GM12864 (cell line): ENCODE measurements at places on chromosomes 6 and 20.

GRCh38 chr20:54167909-54168872 lies 5.6 kb downstream of the CYP24A1 start:
- no peak for DNase-seq

- no peak for DNase-seq
These were observed 41.4 kb downstream of the TPD52L1 start for GRCh38 chr6:125194941-125195340.

DNA sequence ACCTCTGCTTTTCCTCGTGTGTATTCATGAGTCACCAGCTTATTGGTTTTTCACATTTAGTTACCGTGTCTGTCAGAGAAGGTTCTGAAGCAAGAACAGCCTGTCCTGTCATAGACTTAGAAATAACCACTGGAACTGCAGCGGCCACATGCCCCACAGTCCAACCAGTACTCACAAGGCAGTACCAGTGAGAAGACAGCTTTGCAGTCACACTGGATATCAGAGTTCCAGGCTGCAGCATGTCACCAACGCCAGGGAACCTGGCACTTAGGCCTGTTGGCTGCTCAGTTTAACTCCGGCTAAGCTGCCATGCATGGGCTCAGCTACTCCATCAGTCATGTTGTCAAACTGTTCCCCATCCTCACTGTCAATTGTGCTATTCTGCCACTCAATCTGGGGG lies 40.1 kb downstream of the ADNP start:
- DNase-seq = no peak

- no peak for DNase-seq
These were observed 16.2 kb upstream of the CDYL start for GRCh38 chr6:4759997-4760396.

- no peak for DNase-seq
These were observed 631 bp downstream of the RAET1L start for GRCh38 chr6:150024646-150025155.

DNA sequence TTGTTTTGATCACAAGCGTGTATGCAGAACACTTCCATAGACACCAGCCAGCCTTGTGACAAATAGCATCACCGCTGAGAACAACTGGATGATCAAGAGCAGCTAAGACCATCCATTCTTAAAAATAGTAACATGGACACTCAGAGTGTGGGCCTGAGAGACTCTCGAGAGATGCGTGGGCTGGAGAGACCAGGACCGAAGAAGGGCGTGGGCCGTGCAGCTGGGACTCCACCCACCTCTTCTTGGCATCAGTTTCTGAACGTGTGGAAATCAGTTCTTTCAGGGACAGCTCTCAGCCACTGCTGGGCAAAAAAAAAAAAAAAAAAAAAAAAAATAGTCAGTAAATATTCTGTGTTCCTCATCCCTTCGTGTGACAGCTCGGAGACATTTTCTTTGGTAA lies 314.5 kb upstream of the CDH4 start:
- DNase-seq = no peak

DNA sequence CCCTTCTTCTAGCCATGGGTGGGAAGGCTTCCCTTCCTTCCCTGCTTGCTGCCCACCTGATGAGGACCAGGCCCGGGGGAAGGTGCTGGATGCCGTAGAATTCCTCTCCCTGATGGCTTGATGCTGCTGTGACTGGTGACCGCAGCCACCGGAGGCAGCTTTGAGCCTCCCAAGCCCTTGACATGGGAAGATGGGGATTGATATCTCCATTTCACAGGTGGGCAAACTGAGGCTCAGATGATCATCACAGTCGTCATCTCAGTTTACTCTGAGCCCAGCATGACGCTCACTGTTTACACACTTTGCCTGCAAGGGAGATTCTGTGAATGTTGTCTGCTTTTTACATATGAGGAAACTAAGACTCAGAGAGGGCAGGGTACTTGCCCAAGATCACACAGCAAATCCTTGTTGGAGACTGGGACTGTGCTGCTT lies 43.9 kb downstream of the SRC start:
- DNase-seq = no peak

DNA sequence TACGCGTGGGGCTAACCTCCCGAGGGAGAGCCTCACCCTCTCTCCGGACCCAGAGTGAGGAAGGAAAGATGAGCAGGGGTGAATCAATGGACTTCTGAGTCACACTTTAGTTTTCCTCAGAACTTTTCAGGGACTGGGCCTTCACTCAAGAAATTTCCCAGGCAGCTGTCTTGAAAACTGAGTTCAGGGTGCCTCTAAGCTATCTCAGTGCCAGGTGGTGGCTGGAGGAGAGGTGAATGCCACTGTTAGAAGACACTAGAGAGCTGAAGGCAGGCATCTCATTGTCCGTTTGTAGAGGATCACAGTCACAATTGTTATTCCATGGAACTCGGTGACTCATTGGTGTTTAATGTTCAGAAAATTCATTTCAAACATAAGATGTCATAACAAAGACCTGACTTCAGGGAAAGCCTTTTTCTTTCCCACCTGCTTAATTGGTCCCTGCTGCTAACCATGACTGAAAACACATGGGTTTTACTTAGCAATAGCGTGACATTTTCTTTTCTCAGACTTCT lies 5.3 kb upstream of the SERPINB6 start:
- no peak for DNase-seq

DNA sequence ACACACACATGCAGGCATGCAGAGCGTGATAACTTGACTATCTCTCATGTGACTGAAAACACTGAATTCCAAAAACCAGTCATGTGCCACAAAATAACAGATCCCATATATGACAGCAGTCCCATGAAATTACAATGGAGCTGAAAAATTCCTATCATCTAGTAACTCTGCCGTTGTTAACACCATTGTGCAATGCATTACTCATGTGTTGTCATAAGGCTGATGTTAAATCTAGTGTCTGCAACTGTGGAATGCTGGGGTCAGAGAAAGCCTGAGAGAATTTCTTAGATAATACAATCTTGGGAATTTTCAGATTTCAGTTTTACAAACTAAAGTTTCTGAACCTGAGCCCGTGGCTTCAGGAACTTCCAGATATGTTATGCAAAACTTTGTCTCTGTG lies 70.2 kb downstream of the LYRM4 start:
- DNase-seq = no peak

GRCh38 chr6:147774856-147775255 lies 266.4 kb downstream of the SAMD5 start:
- DNase-seq = no peak

DNA sequence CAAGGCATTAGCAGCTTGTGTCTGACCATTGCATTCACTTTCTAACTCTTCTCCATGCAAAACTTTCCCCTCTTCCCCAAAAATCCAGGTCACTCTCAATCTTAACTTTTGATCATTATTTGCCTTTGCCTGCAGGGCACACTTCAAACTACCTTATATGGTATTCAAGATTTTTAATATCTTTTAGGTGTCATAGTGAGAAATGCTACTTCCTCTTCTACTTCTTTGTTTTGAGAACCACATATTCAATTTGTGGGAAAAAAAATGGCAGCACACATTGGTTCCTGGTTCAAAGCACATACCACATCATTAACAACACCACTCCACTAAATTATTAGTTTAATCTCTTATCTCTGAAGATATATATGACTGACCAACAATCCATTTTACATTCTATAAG lies 1267.0 kb upstream of the CITED2 start:
- DNase-seq = no peak

GRCh38 chr6:1709234-1709641 lies 99.5 kb downstream of the FOXC1 start:
- DNase-seq = no peak

- no peak for DNase-seq
These were observed 191.5 kb upstream of the RNF217 start for GRCh38 chr6:124770784-124771183.

DNA sequence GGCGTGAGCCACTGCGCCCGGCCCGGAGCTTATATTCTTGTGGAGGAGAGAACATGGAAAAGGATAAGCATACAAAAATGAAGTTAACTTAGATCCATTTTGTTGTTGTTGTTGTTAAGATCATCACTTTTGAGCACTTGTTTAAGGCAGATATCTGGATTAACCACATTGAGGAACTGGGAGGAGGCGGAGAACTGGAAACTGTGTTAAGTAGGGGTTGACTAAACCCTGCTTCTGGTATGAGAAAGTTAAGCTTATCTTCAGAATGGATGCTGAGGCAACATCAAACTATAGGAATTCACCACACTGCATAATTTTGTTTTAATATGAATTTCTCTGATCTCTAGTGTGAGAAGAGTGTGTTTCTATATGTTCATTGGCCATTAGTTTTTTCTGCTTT lies 57.6 kb downstream of the GCNT2 start:
- no peak for DNase-seq

DNA sequence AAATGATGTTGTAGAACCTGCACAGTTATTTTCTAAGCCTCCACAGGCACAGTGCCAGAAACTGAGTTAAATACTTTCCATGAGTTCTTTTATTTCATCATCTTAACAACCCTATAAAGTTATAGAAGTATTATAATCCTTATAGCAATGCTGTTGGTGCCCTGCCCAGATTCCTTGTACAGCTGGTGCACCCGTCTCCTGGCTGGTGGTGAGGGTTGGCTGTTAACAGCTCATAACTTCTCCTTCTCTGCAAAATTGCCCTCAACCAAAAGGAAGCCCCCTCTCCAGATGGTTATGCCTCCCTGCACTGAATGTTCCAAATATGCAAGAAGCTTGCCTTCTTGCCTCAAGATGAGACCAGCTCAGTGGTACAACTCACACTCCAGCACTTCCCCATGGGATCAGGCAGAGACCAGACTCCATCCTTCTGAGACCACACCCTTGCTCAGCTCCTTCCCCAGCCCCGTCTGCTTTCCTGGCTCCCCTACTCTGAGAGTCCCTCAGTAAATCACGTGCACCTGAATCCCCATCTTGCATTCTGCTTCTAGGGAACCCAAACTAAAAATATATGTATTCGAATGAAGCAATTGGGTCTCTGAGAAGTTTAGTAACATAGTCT lies 304.4 kb upstream of the PLCB4 start:
- DNase-seq = no peak

DNA sequence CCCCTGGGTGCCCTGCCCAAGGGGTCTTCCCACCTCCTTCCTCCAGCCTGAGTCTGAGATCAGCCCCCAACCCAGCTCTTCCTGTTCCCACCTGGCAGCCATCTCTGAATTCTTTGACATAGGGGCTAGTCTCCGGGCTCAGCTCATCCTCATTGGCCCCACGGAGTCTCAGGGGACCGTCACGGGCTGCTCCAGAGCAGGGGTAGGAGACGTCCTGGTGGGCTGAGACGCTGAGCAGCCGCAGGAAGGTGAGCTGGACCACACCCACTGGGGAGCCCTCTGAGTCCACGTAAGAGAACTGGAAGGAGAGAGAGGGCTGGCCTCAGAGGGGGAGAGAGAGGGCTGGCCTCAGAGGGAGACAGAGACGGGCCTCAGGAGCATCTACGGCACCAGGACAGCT lies 28.1 kb downstream of the COL11A2 start:
- no peak for DNase-seq

DNA sequence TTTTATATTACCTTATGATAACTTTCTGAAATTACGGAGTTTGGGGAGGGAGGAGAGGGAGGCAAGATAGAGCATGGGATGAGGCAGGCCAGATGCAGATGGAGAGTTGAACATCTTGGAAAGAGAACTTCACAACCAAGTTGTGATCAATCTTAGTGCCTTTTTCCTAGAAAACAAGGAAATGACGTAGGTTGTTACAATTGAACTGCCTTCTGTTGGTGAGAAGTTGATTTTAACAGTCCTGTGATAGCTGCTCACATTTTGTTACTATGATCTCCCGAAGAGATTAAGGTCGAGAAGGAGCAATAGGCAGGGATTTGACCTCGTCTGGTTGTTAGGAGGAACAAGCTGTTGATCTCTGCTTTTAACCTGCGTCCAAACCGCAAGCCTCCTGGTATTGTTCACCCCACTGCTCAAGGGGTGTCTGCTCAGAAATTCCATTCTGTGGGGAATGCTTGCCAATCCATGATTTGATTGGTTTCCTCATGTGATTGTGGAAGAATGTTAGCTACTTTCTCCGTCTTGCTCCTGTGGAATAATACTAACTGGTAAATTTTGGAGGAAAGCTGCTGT lies 35.1 kb downstream of the TIAM2 start:
- DNase-seq = no peak

DNA sequence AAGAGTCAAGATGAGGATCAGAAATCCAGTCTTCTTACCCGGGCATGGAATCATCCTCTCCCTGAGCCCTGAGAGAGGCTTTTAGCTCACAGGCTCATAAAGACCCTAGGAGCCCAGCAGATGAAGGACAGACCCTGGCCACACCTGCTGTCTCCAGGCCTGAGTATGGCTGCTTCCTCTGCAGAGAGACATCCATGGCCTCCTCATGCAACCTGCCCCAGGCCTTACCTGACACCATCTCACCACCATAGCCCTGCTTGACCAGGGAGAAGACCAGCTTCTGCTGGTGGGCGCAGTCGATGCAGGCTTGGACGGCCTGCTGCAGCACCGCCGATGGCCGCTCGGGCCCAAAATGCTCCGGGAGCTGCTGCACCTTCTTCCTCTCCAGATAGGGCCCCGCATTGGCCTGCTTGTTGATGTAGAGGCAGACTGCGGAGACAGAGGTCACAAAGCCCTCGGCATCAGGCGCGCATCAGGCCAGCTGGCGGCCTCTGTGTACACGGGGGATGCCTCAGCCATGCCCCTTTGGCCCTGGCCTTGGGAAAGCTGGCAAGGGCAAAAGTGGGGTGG lies 77.6 kb downstream of the SCML4 start:
- DNase-seq = no peak

- DNase-seq = no peak
These were observed 27.9 kb downstream of the RIN2 start for GRCh38 chr20:19785983-19786285.

GRCh38 chr6:36283608-36284007 lies 13.7 kb downstream of the PNPLA1 start:
- no peak for DNase-seq

DNA sequence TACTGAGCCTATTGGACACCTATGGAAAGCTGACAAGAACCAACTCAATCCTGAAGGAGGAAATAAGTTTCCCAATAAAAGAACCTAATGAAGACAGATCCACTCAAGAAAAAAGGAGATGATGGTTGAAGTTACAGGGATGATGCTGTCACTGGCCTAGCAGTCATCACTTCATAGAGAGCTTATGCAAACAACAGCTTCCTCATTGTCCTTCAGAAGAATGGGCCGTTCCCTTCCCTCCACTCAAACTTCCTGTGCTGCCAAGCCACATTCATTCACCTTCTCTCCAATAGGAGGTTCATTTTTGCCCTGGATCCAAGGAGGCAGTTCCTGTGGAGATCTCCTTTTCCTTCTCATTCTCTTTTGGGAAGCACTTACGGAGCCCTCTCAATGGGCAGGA lies 13.8 kb upstream of the PM20D2 start:
- DNase-seq = no peak

GRCh38 chr6:39917329-39917728 lies 16.9 kb downstream of the MOCS1 start:
- no peak for DNase-seq

GRCh38 chr20:33917831-33918525 lies 75.7 kb upstream of the RALY start:
- DNase-seq = no peak

DNA sequence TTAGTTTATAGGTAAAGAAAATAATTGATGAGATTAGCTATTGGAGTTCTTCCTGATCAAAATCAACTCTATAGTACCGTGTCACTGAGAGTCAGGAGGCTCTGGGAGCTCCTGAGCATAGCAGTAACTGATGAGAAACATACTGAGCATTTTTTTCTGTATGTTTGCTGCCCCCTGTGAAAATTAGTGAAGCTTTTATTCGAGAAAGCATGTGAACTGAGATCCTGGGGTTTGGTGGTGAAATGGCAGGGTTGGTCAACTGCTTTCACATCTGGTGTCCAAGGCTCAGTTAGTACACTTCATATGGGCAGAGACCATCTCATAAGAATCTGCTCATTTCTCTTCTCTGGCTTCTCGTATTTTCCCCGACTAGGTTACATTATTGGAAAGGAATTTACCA lies 4.1 kb upstream of the ABT1 start:
- no peak for DNase-seq
